ENCODE measurements at places on chromosomes 6 and 20. TPM values are rescaled to one million over a fixed set of nuclear protein-coding genes. Genes with fewer than 3 reads are reported as not detected.

ACTL10 gene
- 1.2 TPM for total RNA-seq

TSHZ2 gene
- total RNA-seq = 95.4 TPM

C20orf204 gene
- total RNA-seq = 2.8 TPM

SEMG1 gene
- not detected for total RNA-seq

VIP gene
- total RNA-seq = 0.78 TPM

HSPA12B gene
- total RNA-seq = 10.8 TPM

DNA sequence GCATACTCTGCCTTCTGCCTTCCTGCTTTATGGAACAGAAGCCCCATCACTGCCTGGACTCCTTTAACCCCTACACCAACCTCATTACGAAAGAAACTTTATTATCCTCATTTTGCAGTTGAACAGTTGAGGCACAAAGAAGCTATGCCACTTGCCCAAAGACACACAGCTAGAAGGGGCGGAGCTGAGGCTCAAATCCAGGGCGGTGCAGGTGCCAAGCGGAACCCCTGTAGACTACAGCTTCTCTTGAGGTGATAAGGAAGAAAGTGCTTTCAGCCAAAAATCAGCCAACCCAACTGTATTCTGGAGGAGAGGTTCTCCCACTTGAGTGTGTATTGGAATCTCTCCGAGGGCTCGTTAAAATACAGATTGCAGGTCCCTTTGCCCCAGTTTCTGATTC lies 90.5 kb downstream of the PRND start:
- no peak for DNase-seq
- H3K27ac ChIP-seq = no peak overlapping the region
- H3K4me1 ChIP-seq = no peaks in the 10 kb centered on the region
- H3K27me3 ChIP-seq = no peaks in the 10 kb centered on the region
- H3K36me3 ChIP-seq = no peaks in the 10 kb centered on the region
- no peak overlapping the region for H3K4me3 ChIP-seq

DNA sequence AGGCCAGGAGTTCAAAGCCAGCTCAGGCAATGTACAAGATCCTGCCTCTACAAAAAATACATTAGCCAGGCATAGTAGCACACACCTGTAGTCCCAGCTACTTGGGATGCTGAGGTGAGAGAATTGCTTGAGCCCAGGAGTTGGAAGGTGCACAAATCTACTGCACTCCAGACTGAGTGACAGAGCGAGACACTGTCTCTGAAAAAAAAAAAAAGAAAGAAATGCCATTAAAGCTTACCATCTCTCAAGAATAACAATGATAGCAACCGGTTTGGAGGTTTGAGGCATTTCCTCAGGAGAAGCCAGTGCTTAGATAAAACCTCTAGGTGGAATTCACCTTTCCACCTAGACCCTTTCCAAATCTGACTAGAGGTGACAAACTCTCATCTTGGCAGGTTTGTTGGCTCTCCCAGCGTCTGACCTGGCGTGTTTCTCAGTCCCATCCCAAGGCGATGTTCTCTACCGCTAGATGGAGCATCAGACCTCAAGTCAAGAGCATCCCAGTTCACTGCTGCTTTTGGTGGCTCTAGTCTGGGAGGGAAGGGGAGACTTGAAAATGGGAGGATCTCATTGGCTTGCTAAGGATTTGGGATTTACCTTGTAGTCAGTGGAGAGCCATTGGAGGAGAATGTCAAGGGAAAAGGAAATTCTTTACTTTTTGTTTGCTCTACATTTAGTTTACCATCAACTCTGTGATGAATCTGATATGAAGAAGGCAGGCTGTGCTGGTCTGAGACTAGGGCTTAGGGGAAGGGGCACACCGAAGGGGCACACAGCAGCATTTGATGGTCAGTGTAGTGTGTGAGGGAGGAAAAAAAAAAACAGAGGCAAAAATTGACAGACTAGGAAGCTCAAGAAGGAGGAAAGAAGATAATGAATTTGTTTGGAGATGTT lies 67.9 kb downstream of the NCOA7 start:
- H3K27me3 ChIP-seq = no peaks in the 10 kb centered on the region
- no peak overlapping the region for H3K27ac ChIP-seq
- no peak for DNase-seq
- H3K4me3 ChIP-seq = no peak overlapping the region

DNA sequence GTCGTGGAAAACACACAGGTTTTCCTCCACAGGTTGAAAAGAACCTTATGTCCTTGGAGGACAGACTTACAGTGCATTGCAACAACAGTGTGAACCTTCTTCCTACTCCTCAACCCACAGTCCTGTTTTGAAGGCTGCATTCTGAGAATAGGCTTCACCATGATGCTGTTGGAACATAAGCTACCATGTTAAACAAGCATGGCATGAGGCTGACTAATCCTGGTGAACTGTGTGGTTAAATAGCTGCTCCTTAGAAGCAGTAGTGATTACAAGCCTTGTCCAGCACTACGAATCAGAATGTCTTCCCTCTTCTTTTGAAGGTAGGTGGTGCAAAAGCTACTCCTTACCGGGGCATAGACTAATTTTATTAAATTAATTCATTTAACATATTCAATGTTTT lies 368.5 kb upstream of the EPHA7 start:
- no peaks in the 10 kb centered on the region for H3K36me3 ChIP-seq
- H3K27me3 ChIP-seq = no peaks in the 10 kb centered on the region
- H3K4me1 ChIP-seq = no peaks in the 10 kb centered on the region

GRCh38 chr6:150590446-150590845 lies 9.2 kb upstream of the PLEKHG1 start:
- no peak overlapping the region for H3K27ac ChIP-seq
- H3K27me3 ChIP-seq = no peaks in the 10 kb centered on the region
- no peaks in the 10 kb centered on the region for H3K4me1 ChIP-seq

DNA sequence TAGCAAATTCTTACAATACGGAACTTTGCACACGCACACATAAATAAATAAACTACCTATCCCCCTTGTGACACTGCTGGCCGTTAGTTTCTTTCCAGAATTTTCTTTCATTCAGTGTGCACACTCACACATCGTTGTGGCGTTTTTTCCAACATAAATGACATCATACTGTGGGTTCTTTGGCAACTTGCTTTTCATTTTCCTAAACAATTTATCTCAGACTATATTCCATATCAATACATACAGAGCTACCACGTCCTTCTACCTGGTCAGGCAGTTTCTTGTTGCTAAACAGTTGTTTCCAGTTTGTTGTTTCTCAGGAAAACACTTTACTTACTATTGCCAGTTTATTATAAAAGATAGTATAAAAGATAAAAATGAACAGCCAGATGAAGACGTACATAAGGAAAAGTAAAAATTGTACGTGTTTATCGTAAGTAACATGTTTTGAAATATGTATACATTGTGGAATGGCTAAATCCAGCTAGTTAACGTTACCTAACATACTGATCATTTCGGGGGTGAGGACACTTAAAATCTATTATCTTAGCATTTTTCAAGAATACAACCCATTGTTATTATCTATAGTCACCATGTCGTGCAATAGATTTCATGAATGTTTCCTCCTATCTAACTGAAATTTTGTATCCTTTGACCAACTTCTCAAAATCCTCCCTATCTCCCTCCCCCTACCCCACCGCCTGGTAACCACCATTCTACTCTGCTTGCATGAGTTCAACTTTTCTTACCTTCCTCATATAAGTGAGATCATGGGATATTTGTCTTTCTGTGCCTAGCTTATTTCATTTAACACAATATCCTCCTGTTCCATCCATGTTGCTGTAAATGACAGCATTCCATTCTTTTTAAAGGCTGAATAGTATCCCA lies 1.2 kb upstream of the TP53RK start:
- H3K27me3 ChIP-seq = no peaks in the 10 kb centered on the region
- H3K27ac ChIP-seq = no peak overlapping the region
- no peaks in the 10 kb centered on the region for H3K36me3 ChIP-seq
- peak overlapping the region; percentile 94 for H3K4me3 ChIP-seq

DNA sequence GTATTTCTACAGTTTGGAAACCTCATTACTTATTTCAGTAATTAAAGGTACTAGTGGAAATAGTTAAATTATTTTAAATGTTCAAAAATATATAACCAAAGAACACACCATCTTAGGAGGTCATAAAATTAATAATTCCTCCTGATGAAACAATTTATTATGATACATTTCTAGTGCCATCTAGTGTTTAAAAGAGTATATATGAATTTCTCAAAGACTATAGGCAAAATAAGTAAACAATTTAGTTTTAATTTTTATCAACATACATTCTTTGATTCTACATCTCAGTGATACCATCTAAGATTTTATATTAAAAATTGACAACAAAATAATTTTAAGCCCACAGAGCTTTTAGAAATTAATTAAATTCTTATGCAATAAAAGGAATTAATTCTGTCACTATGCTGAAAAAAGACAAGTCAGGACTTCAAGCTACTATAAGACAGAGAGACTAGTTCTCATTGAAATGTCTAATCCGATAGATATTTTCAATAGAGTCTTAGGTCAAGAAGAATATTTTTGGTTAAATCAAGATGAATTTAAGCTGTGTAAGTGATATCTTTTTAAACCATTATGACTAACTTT lies 107.8 kb upstream of the RNF217 start:
- H3K27me3 ChIP-seq = no peaks in the 10 kb centered on the region
- no peak overlapping the region for H3K27ac ChIP-seq
- H3K4me3 ChIP-seq = no peak overlapping the region

DNA sequence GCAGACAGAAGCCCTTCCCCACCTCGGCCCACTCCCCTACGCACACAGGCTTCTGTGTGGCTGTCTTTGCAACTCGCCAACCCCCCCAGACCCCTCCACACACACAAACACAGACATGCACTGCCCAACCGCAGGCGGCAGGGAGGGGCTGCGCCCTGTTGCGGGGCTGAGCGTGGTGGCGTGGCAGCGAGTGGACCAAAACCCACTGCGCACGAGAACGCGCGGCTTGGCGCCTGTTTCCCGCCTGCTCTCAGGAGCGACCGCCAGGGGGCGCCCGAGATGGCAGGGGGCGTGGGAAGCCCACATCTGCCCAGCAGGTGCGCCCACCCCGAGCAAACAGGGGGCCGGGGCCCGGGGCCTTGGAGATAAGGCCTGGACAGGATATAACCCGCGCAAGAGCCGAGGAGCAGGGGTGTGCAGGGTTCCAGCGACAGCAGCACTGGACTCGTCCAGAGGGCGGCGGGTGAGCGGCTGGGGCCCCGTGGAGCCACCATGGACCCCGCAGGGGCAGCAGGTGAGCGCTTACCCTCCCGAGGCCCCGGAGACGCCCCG lies at the start of gene RBPJL:
TSS of gene RBPJL (plus strand) at position 410 of the 552 bp plus-strand sequence. CDS start at position 493, 83 bp downstream.
- peak; percentile 46 for DNase-seq
- H3K27ac ChIP-seq = no peak within 1 kb of the TSS
- no peak within 1 kb of the TSS for H3K4me3 ChIP-seq
- no peaks in the 10 kb centered on the region for H3K27me3 ChIP-seq

DNA sequence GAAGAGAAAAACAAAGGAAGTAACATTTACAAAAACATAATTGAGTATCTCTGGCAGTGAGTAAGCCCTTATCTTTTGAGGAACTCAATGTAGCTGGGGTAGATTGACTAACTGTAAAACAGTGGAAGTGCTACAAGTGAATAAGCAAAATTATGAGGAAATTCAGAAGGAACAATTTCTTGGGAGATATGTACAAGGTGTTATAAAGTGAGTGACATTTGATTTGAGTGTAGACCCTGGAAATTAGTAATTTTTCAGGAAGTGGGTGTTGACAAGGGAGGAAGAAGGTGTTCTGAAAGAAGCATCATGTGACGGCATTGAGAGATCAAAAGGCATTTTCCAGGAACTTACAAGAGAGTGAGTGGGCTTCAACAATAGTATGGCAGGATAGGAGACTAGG lies 22.2 kb downstream of the XRN2 start:
- H3K4me3 ChIP-seq = no peak overlapping the region
- H3K27ac ChIP-seq = no peak overlapping the region
- H3K36me3 ChIP-seq = no peaks in the 10 kb centered on the region
- H3K4me1 ChIP-seq = peaks cover 5% of the 10 kb centered on the region
- DNase-seq = no peak

DNA sequence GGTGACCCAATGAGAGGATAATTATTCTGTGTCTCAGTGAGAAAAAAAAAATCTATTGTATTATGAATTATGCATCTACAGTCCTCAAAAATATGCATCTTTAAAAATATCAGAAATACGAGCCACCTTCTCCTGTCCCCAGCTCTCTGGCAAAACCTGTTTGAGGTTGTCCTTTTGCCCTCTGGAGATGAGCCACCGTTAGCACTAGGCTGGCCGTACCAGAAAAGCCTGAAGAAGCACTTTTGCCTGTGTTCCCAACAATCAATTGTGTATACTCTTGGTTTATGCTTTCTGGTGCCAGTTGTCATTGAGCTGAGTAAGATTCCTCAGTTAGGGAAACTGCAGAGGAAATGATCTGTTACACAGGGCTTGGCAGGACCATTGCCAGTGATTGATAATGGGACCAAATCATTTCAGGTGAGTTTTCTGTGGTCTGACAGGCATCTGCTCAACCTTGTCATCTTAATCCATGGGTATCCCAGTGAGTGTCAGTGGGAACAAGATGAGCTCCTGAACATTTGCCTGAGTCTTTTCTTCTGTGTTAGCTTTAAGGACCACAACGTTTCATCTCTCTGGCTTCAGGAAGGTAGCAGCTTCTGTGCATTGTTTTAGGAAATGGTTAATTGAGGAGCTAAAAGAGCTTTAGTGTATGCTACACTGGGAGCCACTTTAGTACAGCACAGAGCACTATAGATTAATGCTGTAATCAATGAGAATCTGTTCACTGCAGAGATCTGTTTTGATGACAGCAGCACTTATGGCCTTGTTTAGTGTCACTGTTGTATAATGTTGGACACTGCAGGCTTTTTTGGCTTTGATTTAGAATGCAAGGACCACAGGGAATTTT lies 330.1 kb downstream of the RIMS1 start:
- no peak overlapping the region for H3K4me3 ChIP-seq
- H3K4me1 ChIP-seq = no peaks in the 10 kb centered on the region
- H3K27ac ChIP-seq = no peak overlapping the region
- no peak for DNase-seq

DNA sequence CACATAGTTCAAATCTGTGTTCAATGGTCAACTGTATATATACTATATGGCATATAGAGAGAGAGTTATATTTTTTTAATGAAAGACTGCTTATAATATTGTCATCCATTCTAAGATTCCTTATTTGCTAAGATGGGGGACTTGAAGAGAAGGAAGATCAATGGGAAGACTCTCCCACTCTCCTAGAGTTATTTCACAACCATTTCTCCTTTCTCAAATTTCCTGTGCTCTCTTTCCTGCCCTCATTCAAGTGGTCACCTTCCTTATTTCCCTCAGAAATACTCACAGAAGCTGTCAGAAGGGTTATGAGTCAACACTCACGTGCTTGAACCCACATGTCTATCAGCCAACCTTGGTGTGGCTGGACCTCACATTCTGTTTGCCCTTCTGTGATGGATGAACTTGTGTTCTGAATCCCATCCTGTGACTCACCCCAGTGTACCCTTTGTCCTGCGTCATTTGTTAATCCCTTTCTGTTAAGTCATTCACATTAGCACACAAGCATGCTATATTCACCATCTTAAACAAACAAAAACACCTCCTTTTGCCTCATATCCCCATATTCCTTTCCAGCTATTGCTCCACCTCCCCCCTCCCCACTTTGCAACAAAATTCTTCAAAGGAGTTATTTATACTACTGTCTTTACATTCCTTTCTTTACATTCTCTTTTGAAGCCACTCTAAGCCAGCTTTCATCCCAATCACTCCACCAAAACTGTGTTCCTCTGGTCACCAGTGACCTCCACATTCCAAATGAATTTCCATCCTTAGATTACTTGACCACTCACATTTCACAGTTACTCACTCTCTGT lies 279.3 kb upstream of the TCF21 start:
- no peaks in the 10 kb centered on the region for H3K4me1 ChIP-seq
- no peak for DNase-seq
- no peak overlapping the region for H3K27ac ChIP-seq
- no peak overlapping the region for H3K4me3 ChIP-seq
- H3K36me3 ChIP-seq = no peaks in the 10 kb centered on the region
- H3K27me3 ChIP-seq = no peaks in the 10 kb centered on the region

- H3K4me3 ChIP-seq = no peak overlapping the region
- no peaks in the 10 kb centered on the region for H3K27me3 ChIP-seq
- no peaks in the 10 kb centered on the region for H3K4me1 ChIP-seq
These were observed 51.9 kb downstream of the APCDD1L start for GRCh38 chr20:58463256-58463655.
